ENCODE measurements at places on chromosomes 1 and 21.

DNA sequence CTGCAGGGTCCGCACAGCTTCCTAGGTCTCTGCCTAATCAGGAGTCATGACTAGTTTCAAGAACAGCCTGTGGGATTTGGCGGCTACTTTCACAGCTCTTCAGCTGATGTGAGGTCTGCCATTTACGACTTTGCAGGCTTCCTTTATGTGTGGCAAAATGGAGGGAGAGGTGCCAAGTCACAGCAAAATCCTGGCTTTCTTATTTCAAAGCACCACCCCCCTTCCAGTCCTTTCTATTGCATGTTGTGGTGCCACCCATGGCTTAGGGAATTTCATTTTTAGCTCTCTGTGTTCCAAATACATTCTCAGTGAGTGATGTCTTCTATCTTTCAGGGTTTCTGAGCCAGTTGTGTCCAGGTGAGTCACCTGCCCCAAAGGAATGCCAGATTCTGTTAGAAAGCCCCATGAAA is 75.1 kb upstream of the WLS start:
- DNase-seq = no peak

- DNase-seq = peak; percentile 97
Observed at GRCh38 chr1:192489748-192490147, 85.8 kb upstream of the RGS1 start.

- no peak for DNase-seq
Observed at GRCh38 chr1:88514544-88515060, 169.5 kb upstream of the PKN2 start.

- DNase-seq = no peak
Observed at GRCh38 chr1:160651433-160652064, 4.7 kb upstream of the SLAMF1 start.

DNA sequence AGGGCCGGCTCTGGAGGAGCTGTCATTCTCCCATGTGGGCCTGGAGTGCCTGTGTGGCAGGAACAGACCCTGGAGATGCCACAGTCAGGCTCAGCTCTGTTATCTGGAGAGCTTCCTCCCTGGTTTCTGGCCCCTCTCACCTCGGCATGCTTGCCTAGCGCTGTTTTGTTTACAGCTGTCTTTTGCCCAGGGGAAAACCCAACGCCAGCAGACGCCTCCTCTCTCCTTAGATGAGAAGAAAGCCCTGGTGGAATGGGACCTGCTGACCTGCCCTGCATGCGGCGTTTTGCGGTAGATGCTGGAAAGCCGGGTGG is 104.9 kb downstream of the CRYAA start:
- no peak for DNase-seq

DNA sequence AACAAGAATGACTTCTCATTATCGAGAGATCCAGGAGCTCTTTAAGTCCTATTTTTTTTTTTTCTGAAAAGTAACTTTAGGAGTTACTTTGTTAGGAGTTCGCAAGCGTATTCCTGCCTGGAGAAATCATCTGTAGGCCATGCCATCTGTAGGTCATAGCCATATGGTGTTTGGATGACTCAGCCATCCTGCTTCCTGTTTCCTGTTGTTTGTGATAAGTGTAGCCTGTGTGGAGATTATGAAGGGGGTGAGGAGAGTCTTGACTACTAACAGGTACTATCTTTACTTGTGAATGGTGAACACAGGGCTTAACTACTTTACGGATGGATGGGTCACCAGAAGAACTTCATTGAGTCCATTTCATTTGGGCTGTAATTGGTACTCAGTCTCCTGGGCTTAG is 327.2 kb downstream of the PTPRU start:
- peak; percentile 31 for DNase-seq

DNA sequence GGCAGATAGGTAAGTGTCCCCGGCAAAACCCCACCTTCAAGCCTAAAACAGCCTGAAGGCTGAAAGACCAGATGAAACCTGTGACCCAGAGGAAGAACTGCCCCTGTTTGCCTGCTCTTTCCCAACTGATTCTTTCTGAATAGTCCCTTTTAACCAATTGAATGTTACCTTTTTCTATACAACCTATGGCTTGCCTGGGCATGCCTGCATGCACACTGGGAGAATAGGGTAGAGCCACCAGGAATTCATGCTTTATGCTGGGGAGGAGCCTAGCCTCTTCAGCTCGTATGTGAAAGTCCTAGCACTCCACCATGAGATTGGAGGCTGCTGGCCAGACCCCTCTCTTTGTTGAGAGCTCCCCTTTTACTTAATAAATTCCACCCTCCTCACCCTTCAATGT is 340.0 kb downstream of the PTBP2 start:
- DNase-seq = no peak

GRCh38 chr1:8858112-8858668 is 20.3 kb downstream of the ENO1 start:
- peak; percentile 96 for DNase-seq

DNA sequence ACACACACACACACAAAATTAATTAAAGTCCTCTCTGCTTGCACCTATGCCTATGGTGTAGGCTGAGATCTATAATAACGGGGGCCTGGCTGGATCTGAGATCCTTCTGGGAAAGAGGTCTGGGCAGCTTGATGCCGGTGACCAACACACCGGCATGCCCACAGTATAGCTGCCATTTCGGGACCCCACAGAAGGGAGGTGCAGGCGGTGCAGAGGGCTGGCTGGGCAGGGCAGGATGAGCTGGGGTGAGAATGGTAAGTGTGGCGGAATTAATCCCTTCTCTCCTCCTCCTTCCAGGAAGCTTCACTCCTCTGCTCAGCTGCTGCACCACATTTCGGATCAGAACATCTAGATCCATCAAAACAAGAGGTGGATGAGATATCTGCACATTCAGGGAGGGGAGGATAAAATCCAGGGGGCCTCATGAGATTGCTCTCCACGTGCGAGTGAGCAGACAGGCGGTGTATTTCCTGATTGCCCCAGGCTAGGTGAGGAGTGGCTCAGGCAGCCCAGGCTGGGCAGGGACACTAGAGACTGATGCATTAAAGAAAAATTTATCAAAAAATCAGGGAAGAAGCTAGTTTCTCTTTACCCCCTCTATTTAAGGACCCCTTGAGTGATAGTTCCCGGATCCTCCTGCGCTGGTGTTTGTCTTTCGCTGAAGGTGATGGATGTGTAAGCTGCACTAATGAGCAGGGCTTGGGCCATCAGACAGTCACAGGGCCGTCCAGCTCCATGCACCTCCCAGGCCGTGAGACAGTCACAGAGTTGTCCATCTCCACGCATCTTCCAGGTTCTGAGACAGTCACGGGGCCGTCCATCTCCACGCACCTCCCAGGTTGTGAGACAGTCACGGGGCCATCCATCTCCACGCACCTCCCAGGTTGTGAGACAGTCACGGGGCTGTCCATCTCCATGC is 449.9 kb downstream of the PTPRU start:
- no peak for DNase-seq

- no peak for DNase-seq
Observed at GRCh38 chr1:7410156-7410555, 360.9 kb upstream of the VAMP3 start.

DNA sequence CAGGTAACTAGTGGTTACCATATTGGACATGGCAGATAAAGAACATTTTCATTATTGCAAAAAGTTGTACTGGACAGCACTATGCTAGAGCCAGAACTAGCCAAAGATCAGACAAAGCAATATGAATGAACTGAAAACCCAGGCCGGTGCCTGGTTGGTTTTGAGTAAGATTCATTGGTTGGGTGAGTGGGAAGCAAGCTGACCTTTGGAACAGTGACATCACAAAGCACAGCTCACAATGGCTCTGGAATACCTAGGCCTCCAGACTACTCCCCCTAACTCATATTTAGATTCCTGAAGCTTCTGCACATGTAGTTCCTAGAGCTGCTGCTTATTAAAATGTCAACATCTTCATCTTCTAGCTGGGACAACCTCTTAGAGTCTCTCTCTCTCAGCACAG is at the start of gene TMCO2:
Gene TMCO2, plus strand, starts transcription at position 283 of the 400 bp plus-strand sequence. Its CDS starts 57 bp downstream, at position 340.
- no peak for DNase-seq

DNA sequence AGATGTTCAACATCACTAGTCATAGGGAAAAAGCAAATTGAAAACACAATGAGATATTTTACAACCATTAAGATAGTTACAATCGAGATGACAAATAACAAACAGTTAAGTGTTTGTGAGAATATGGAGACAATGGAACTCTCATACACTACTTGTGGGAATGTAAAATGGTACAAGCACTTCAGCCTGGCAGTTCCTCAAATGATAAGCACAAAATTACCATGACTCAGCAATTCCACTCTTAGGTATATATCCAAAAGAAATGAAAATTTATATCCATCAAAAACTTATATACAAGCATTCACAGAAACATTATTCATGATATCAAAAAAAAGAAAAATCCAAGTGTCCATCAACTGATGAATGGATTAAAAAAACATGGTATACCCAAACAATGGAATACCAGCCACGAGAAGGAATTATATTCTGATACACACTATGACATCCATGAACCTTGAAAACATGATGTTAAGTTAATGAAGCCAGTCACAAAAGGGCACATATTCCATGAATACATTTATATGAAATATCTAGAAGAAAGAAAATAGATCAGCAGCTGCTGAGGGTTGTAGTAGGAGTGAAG is 76.4 kb downstream of the EVI5 start:
- DNase-seq = peak; percentile 35

- DNase-seq = no peak
Observed at GRCh38 chr1:5643360-5644107, 348.7 kb downstream of the NPHP4 start.

DNA sequence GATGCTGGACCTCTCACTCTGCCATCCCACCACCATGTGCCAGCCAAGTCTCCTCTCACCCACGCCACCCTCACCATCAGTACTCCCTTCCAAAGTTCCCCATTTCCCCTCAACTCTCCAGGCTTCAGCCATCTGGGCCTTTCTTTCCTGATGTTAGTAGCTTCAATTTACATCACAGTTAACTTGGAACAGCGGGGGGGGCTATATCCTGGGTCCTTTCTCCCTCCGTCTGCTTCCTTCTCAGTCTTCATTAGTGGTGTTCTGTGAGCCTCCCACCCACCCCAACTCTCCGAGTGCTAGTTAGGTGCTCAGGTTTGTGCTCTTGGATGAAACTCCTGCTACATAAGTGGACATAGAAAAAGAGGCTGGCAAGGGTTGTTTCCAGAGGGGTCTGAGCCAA is 31.9 kb downstream of the KCNC4 start:
- DNase-seq = no peak

DNA sequence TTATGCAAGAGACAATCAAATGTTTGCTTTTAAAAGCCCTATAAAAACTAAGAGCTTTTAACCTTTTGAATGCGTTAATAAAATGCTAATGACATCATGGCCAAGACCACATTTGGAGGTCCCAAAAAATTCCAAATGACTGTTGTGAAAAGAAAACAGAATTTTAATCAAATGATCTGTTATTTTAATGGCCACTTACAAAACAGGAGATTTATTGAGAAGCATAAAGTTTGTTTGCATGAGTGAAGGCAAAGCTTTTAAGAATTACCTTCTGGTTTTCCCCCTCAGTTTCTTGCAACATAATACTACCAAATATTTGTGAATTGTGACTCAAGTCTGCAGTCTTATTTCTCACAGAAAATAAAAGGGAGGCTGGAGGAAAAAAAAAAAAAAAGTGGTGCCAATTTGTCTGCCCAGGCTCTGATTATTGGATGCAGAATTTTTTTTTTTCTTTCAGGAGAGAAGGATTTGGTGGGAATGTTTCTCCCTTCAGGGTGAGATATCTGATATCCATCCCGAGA is 60.7 kb downstream of the GORAB start:
- no peak for DNase-seq

DNA sequence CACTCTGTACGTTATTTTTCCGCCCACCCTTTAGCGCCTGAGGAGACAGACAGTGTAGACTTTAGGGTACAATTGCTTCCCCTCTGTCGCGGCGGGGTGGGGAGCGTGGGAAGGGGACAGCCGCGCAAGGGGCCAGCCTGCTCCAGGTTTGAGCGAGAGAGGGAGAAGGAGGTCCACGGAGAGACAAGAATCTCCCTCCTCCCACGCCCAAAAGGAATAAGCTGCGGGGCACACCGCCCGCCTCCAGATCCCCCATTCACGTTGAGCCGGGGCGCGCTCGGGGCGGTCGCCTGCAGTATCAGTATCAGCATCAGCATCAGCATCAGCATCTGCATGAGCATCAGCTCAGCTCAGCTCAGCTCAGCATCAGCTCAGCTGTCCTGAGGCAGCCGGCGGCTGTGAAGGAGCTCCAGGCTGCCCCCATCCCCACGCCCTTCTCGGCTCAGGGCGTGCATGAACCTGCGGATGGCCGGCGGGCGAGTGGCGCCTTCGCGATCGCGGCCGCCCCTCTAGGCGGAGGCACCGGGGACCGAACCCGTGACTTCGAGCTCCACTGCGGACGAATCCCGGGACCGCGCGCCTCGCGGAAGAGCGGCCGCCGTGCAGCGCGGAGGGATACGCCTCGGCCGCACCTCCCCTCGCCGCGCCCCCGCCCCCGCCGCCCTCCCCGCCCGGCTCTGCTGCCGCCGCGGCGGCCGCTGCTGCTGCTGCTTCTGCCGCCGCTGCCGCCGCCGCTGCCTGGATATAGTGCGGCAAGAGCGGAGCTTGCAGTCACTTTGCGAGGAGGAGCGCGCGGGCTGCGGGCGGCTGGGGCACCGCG is at the start of gene NCAM2:
Gene NCAM2, plus strand, starts transcription at position 774 of the 820 bp plus-strand sequence.
- DNase-seq = peak; percentile 89

DNA sequence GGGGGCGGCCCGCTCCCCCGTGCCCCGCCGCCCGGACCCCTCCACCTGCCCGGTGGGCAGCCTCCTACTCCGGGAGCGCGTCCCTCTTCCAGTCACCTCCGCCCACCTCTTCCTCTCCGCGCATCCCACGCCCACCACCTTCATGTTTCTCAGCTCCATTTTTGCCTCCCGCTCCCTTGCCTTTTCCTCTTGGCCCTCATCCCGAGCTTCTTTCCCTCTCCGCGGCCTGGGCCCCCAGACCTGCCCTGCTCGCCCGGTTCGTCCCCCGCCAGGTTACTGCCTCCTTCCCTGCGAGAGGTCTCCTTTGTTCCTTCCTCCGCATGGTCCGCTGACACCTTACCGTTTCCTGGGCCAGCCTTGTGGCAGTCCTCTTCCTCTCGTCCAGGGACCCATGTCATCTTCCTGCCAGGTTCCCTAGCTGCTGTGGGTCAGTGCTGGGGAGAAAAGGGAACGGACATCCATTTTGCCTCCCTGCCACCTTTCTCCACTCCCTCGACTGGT is 563 bp downstream of the QSOX1 start:
- no peak for DNase-seq

- no peak for DNase-seq
Observed at GRCh38 chr1:109259674-109260557, 10.6 kb downstream of the CELSR2 start.

GRCh38 chr1:208089761-208090370 is 154.3 kb downstream of the PLXNA2 start:
- DNase-seq = no peak
